ENCODE measurements at places on chromosomes 3 and 15. TPM values are rescaled to one million over a fixed set of nuclear protein-coding genes. Genes with fewer than 3 reads are reported as not detected.

MYLK gene
- not detected for total RNA-seq

GLDN gene
- not detected for total RNA-seq

CKMT1A gene
- not detected for total RNA-seq

CNTN3 gene
- total RNA-seq, result not detected

AP3S2 gene
- 36.6 TPM for total RNA-seq

SCG5 gene
- total RNA-seq, result not detected

CATSPER2 gene
- total RNA-seq, result 11.4 TPM

PARP15 gene
- 78.0 TPM for total RNA-seq

LRRC3B gene
- total RNA-seq, result not detected

All from CD4-positive, alpha-beta memory T cell (primary cell).